Posterior cingulate gyrus (tissue), 11 donors: ENCODE measurements at places on chromosomes 2 and 18.

- DNase-seq, result no peak
Measured at GRCh38 chr2:22481486-22482259, 903.3 kb upstream of the KLHL29 start.

DNA sequence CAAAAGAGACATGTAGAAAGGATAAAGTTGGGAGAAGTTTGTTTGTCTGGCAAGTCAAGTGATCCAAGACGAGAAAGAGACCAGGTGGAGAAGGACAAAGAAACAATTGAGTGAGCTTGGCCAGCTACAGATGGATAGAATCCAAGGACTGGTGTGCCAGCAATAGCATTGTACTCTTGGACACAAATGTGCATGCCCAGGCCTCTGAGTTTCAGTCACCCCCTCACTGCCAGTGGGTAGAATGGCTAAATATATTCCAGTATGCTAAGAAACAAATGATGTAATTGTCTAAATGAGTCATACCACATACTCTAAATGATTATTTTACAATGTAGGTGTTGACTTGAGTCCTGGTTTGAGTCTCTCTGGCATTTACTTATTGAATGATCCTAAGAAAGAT is 881.3 kb downstream of the LRRTM4 start:
- peak; percentile 20 for DNase-seq

GRCh38 chr2:221600388-221600787 is 28.3 kb upstream of the EPHA4 start:
- no peak for DNase-seq

DNA sequence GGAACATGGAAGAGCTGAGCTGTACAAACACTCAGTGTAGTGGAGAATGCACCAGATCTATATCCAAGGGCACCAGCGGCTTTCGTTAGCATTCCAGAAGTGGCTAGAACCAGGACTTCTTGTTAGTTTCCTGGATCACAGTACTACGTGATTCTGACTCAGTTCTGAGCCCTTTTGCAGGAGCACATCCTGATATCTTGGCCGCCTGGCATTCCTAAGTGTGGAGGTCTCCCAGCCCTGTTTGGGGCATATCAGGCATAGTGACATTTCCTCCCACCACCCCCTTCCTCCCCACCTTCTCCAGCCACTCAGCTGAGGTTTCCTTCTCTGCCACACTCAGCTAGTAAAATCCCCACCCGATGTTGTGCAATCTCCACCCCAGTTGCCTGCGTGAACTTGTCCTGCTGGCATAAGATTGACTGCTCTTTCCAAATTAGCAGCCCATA is 63.4 kb downstream of the BMP10 start:
- DNase-seq, result no peak

GRCh38 chr2:129619471-129619870 is 360.0 kb upstream of the RAB6C start:
- DNase-seq, result no peak

DNA sequence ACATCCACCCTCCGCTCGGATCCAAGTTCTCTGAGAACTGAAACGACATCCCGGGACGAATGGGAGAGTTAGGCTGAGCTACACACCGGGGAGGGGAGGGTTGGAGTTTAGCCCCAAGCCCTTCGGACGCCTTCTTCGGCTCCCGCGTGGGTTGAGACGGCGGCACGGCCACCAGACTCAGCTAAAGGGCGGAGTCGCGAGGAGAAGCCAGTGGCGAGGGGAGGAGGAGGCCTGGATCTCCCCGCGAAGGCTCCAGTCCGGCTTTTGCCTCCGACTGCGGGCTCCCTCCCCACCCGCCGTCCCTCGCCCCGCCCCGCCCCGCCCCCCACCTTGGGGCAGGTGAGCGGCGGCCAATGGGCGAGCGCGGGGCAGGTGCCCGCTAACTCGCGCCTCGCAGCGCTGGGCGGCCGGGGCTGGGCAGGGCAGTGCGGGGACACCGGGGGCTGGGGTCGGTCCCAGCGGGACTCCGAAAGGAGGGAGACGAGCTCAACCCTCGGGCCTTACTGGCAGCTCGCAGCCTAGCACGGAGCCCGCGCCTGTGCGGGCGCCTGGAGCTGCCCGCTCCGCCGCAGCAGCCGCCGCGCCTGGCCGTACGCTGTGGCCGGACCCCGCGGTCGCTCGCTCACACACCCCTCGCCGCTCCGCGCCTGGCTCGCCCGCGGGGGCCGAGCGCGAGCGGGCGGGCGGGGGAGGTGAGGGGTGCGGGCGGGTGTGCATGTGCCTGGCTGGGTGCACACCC is at the start of gene EMX1:
Gene EMX1, plus strand, starts transcription at position 382 of the 739 bp plus-strand sequence. Its CDS starts 334 bp downstream, at position 716.
- no peak for DNase-seq

DNA sequence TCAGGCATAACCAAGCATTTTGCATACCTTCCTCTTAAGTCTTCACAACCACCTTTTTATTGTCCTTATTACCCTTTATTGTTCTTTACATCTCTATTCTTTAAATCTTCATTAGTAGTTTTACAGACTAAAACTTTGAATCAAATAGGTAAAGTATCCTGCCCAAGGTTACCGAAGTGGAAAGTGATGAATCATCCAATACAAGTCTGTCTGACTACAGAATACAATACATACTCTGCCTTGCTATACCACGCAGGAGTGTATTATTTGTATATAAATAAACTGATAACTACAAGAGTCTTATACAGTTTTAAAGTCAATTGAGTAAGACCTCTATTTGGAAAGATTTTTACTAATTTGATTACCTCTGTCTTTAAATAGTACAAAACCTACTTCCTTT is 196.0 kb downstream of the ZEB2 start:
- no peak for DNase-seq

- DNase-seq, result no peak
Measured at GRCh38 chr2:187362151-187362550, 85.9 kb downstream of the CALCRL start.

- DNase-seq, result no peak
Measured at GRCh38 chr2:179106342-179106675, 56.4 kb upstream of the CCDC141 start.

- DNase-seq, result no peak
Measured at GRCh38 chr2:113858764-113859163, 31.1 kb upstream of the ACTR3 start.

GRCh38 chr2:219576505-219577388 is 4.6 kb downstream of the INHA start:
- DNase-seq, result no peak

DNA sequence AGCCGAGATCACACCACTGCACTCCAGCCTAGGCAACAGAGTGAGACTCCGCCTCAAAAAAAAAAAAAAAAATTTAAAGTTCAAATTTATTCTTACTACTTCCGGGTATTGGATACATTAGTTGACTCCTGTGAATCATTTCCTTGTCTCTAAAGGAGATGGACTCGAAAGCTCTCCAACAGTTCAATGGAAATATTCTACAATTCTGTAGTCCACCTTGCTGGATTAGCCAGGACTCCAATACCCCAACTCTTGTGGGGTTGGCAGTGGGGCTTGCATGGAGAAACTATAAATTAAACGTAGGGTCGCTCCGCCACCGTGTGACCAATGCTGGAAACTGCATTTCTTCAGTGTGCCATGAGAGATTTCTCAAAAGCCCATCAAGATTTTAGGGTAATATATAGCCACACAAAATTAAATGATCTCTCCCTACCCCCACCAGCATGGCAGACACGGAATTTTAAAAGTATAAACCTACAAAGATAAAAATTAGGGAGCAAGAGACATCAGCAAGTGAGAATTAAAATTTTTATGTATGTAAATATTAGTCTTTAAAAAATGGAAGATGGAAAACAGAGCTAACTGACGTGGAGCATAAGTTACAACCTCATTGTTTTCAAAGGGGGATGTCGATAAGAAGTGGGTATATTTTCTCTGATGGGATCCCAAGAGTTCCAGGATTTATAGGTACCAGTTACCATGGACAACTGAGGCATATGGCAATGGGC is 27.8 kb upstream of the GAREM2 start:
- peak; percentile 46 for DNase-seq

GRCh38 chr2:144356402-144356801 is 163.5 kb downstream of the ZEB2 start:
- DNase-seq, result no peak

DNA sequence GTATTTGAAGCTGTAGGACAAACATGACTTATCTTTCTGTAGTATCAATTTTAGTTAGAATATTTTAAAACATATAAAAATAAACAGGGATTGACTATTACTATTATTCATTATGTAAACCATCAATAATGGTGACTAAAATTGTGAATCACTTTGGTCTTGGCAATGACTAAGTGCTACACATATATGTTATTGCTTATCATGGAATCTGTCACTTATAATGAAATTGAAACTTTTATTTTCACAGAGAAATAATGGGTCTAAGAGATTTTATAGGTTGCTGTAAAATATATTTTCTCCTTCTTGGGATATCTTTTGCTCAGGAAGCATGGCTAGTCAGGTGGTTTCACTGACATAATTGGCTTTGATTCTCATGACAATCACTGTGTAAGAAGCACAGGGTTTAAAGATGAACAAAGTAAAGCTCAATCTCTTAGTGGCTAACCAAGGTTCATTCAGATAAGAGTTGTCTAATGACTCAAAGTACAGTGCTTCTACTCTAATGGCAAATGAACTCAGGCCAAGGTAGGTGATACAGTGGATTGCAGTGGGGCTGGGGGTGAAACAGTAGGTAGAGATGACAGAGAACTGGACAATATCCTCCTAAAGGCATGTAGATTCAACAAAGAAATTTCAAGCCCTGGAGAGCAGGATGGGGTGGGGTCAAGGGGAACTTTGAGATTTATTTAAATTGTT is 98.6 kb upstream of the FANCL start:
- no peak for DNase-seq

DNA sequence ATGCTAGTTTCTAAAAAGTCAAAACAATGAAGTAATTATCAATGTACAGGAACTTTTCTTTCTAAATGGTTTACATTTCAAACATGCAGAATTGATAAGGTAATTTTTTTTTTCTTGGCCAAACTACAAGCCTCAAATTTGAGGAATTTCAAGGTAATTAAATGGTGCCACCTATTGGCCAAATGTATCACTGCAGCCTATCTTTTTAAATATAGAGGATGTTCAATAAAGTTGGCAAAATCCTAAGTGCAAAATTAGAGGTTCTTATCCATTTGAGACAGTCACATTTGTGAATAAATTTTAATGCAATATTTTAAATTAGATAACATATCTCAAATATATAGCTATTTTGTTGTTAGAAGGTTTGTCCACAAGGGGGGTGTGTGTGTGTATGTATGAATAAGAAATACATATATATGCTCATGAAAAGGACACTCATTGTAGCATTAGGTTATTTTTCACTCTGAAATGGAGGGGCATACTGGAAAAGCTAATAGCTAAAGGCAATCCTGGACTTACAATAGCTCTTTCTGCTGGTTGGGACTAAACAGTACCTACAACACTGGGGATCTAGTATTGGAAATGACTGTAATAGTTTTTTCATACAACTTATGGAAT is 26.2 kb downstream of the MMADHC start:
- no peak for DNase-seq

- no peak for DNase-seq
Measured at GRCh38 chr2:2286592-2286991, 44.5 kb downstream of the MYT1L start.

GRCh38 chr2:25116956-25117355 is 51.4 kb downstream of the POMC start:
- DNase-seq, result no peak

DNA sequence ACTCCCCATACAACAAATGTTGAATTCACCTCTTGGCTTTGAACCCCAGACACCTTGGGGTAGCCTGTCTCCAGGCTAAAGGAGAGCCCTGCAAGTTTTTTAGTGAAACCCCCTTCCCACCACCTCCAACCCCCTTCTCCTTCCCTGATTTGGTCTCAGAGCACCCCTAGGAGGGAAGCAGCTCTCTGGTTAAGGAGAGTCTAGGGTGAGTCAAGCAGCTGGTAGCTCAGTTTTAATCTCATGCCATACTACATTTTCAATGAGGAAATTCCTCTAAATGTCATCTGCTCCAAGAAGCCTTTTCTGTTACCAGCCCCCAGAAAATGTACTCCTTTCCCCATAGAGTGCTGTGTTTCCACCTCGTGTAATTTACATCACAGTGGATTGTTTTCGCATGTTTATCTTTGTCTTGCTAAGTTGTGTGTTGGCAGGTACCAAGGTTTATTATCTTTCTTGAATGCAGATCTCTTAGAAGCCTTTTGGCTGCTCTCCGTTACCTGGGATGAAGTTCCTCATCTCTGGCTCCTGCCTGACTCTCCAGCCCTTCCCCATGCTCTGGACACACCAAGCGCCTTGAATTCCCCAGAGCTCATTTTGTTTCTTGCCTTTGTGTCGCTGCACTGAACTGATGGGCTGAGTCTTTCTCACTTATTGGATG is 82.2 kb downstream of the ASAP2 start:
- DNase-seq, result no peak

- DNase-seq, result no peak
Measured at GRCh38 chr2:161870401-161870930, 203.5 kb downstream of the DPP4 start.

- no peak for DNase-seq
Measured at GRCh38 chr2:121505986-121506586, 24.6 kb upstream of the RNU4ATAC start.

- no peak for DNase-seq
Measured at GRCh38 chr2:215900203-215900611, 113.1 kb downstream of the MREG start.

- no peak for DNase-seq
Measured at GRCh38 chr18:68507781-68508180, 207.1 kb downstream of the TMX3 start.

DNA sequence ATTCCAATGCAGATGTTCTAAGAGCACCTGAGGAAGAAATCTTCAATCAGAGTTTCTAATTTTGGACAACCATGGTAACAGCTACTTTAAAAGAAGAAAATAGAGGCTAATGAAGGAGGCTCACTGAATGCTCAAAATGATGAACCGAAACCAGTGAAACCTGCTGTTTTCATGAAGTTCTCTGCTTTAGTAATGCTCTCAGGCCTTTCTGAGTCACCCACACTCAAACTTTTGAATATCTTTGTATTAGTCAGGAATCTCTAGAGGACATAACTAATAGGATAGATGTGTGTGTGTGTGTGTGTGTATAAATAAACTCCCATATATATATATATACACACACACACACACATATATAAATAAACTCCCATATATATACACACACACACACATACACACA is 76.9 kb upstream of the RIT2 start:
- no peak for DNase-seq

GRCh38 chr2:160289831-160290230 is 89.8 kb upstream of the ITGB6 start:
- DNase-seq, result no peak

DNA sequence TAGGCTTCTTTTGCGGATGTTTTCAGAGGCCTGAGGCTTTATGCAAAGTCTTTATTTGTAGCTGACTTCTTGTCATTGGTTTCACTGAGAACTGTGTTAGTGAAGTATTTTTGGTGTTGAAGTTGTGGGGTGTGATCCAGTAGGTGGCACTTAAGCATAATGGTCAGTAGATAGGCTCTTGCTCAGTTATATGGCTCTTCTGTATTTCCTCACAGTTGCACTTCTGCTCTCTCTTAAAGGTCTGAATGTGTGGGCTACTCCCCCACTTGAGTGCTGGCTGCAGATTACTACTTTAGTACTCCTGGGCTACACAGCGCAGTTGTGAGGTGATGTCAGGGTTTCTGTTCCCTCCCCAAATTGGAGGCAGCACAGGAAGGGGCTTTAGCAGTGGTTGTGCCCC is 133.8 kb upstream of the SCN7A start:
- DNase-seq, result no peak
